ENCODE measurements at places on chromosomes 3 and 15.

DNA sequence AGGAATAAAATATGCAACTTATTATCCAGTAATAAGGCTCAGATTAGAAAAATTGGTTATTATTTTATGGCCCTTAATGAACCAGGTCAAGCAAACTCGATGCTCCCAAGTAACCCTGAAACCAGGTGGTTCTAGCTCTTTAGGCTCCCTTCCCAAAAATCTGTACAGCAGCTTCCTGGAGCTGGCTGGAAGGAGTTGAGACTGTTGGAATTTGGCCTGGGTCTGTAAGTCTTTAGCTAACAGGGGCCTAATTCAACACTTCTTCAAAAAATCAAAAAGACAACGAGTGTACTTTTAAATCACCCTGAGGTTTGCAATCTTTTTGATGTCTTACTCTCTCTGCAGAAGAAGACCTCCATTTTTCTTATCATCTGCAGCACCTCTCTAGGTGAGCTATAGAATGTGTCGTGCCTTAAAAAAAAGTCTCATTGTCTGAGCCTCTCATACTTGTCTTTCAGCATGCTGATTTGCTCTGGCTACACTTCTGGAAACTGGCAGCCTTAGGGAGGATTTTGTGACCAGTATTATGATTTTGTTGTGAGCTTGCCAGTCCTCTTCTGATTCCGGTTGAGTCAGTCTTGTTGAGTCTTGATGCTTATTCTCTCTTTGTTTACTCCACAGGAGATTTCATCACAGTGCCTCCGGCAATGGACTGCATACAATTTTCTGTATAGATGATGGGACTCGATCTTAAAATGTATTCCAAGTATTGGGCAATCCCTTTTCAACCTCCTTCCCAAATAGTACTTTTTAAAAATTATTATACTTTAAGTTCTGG, 235.0 kb upstream of the KBTBD8 start:
- DNase-seq, result no peak

GRCh38 chr3:54543446-54543845, 384.4 kb downstream of the LRTM1 start:
- DNase-seq, result no peak

GRCh38 chr15:26295336-26296085, 432.4 kb upstream of the ATP10A start:
- DNase-seq, result no peak

- no peak for DNase-seq
These were observed 2.8 kb upstream of the OR5K1 start for GRCh38 chr3:98460220-98460619.

DNA sequence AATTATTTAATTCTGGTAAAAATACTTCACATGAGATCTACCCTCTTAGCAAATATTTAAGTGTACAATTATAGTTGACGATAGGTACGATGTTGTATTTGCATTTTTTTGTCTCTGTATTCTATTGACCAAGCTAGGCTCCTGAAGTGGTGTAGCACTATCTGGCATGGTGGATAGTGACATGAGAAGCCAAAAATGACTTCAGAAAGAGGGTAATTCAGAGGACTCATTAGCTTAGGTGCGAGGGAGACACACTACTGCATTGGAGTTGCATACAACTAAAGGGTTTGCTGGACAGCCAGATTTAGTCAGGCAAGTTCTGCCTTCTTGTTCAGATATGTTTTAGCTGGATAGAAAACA, 50.6 kb downstream of the KBTBD8 start:
- DNase-seq, result no peak

DNA sequence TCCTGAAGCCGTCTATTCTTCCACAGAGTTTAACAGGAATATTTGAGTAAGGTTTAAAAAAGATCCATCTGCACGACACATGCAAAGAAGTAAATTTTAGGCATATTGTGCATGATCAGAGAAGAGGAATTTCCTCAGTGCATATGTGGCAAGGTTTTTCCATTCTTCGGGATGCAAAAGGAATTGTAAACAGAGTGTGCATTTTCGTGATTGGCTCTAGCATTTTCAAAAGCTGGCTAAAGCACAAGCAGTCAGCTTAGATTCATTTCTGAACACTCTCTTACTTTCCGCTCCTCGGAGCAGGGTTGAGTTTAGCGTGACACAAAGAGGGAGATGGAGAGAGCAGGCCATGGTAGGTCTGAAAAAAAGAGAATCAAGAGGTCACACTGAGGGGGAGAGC, 128.2 kb downstream of the ADAMTS9 start:
- DNase-seq, result no peak

- DNase-seq, result peak; percentile 15
These were observed 6.7 kb downstream of the PCYT1A start for GRCh38 chr3:196280689-196281440.

DNA sequence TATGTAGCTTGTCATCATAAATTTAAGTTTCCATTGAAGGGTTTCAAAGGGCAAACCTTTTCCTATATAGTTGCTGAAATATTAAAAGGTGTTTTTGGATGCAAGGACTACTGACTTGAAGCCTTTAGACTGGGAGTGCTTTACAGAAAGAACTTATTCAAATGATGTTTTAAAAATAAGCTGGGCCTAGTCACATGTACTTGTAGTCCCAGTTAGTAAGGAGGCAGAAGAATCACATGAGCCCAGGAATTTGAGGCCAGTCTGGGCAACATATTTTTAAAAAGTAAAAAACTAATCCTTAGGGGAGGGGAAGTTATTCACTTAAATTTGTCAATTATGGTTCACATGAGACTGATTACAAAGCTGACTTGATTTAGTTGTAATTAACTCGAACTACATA, 65.0 kb downstream of the SMARCC1 start:
- no peak for DNase-seq

DNA sequence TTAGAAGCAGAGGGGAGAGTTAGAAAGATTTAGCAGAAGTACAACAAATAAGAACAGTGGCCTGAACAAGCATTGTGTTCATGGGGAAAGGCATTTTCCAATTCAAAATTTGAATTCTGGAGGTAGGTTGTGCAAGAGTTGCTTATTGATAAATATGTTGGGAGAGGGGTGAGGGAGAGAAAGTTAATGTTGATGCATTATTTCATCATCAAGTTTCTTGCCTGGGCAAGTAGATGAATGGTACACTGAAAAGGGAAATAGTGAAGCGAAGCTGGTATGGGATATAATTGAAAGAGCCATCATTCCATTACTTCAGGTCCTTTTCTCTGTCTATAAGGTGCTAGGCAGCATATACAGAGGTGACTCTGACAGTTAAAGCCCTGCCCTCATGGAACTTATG, 288.9 kb upstream of the GBE1 start:
- no peak for DNase-seq

DNA sequence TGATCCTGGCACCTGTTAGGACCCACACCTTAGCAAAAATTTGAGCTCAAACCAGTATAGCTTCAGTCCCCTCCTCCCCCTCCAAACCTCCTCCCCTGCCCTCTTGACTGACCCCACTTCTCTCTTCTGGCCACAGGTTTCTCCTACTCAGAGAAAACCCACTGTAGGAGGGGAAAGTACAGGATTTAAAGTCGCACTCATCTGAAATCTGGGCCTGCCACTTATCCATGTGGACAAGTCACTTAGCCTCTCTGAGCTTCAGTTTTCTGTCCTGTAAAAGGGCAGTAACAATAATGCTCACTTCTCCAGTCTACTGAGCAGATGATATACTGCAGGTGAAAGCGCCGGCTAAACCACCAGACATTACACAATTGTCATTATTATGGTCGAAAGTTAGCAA, 142.7 kb downstream of the MEGF11 start:
- DNase-seq, result no peak

DNA sequence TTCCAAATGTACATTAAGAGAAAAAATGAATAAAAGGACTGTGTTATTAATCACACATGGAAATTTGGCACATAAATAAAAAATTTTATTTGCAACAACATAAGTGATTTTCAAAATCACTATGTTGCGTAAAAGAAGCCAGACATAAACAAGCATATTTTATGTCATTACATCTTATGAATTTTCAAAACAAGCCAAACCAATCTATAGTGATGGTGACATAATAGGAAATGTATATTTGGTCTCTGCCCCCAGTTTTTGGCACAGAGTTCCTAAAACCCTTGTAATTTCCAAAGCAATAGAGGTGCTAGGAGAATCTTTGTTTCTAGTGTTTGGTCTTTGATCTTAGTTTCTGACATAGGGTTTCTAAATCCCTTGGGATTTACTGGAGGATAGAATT, 543.3 kb downstream of the ZBBX start:
- DNase-seq, result no peak

- no peak for DNase-seq
These were observed 45.0 kb upstream of the FSTL1 start for GRCh38 chr3:120495809-120496208.

GRCh38 chr15:78047761-78048627, 29.5 kb downstream of the TBC1D2B start:
- no peak for DNase-seq

- no peak for DNase-seq
These were observed 50.5 kb upstream of the TSEN2 start for GRCh38 chr3:12433823-12434222.

- DNase-seq, result no peak
These were observed 1134.1 kb downstream of the EPHA3 start for GRCh38 chr3:90241481-90241880.

- no peak for DNase-seq
These were observed 43.5 kb upstream of the STXBP5L start for GRCh38 chr3:120864541-120864940.

DNA sequence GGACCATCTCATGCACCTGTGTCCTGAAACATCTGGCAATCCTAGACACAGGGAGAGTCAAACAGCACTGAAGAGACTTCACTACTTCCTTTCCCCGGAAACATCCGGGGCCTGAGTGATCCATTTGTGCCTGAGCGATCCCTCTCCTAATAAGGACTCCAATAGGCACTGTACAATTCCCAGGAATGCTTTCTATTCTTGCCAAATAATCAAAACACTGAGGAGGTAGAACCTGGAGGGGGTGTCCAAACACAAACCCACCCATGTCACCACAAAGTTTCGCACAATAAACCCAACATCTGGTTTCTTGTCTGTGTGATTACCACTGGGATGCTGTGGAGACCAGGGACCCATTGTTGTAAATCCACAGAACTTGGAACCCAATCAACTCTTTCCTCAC, 205.0 kb downstream of the OPA1 start:
- DNase-seq, result no peak

- DNase-seq, result no peak
These were observed 1.2 kb downstream of the PRICKLE2 start for GRCh38 chr3:64223791-64224745.

- no peak for DNase-seq
These were observed 599.5 kb downstream of the FHIT start for GRCh38 chr3:60651799-60652198.

DNA sequence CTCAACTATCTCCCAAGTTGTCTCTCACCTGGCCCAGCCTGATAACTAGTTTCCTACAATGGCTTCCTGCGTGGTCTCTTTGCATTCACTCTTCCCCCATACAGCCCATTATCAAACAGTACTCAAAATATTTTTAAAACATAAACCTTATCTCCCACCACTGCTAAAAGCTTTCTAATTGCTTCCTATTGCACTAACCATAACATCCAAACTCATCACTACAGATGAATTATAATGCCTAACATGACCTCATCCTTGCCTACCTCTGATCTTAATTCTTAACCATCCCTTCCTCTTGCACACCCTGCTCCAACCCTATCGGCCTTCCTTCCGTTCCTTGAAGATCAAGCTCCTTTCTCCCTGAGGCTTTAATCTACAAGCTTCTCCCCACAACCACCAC, 17.0 kb downstream of the ACAP2 start:
- DNase-seq, result peak; percentile 11

DNA sequence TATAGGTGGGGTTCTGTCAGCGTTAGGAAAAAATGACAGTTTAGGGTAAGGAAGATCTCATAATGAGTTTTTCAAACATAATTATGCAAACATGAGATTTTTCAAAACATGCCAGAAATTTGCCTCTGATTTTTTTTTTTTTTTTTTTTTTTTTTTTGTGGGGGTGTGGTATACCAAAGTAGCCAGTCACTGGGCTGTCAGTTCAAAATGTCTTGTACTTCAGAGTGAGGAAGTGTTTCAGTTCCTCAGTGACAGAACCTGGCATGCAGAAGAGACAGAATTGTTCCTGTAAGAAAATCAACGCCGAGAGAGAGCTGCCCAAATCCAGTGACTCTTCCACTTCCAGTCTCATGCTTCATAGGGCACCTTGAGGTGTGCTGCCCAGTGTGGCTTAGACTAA, 9.7 kb downstream of the NCBP2 start:
- DNase-seq, result no peak

DNA sequence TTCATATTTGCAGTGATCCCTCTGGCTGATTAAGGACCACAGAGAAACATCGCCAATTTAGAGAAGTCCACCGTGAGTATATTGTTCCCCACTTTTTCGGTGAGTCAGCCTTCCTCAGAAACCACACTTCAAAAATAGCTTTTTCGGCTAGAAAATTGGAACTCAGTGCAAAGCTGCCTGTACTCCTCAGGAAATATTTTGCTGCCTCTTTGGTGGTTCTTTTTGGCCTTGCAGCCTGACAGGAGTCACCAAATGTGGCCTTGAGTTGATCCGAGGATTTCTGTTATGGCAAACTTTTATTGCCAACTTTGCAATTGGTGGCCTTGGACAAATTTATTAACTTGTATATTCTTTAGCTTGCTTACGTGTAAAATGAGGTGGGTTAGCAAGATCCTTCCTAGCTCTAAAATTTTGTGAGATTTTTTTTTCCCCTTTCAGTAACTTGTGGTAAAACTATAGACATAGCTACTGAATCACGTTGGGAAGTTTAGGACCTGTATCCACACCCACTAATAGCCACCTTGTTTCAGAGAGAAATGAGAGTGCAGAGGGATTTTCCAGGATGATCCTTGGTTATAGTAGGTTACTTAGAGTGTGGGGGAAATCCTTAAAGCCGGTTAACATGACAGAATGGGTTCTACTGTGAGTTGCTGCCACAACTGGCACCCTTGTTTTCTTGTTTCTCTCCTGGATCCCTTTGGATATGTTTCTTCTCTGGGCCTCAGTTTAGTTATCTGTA, 9.9 kb downstream of the ARL6IP5 start:
- DNase-seq, result peak; percentile 20

- no peak for DNase-seq
These were observed 156.9 kb upstream of the PRICKLE2 start for GRCh38 chr3:64382153-64382552.

DNA sequence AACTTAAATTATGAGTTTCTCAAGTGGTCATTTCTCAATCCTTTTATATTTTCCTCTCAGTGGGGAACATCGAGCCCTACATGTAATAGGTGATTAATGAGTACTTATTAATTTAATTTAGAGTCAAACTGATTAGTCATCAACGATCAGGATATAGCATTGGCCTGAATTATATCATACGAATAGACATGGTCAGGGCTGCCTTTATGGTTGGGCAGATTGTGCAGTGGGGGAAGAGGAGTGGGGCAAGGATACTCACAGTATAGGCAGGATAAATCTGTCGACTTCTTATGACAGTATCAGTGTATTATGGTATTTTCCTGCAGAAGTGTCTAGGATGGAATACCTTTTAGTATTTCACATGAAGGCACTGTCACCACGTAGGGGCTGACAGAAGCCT, 27.0 kb downstream of the C2CD4A start:
- no peak for DNase-seq

- DNase-seq, result no peak
These were observed 33.3 kb downstream of the NPTN start for GRCh38 chr15:73599934-73600333.

- no peak for DNase-seq
These were observed 365.8 kb upstream of the UMPS start for GRCh38 chr3:124364317-124365020.
